ENCODE measurements at places on chromosomes 3 and 15.

- no peak for DNase-seq
Measured at GRCh38 chr3:53739966-53740365, 106.3 kb downstream of the CHDH start.

GRCh38 chr15:86916671-86917360 lies 837.1 kb downstream of the AGBL1 start:
- DNase-seq: no peak

DNA sequence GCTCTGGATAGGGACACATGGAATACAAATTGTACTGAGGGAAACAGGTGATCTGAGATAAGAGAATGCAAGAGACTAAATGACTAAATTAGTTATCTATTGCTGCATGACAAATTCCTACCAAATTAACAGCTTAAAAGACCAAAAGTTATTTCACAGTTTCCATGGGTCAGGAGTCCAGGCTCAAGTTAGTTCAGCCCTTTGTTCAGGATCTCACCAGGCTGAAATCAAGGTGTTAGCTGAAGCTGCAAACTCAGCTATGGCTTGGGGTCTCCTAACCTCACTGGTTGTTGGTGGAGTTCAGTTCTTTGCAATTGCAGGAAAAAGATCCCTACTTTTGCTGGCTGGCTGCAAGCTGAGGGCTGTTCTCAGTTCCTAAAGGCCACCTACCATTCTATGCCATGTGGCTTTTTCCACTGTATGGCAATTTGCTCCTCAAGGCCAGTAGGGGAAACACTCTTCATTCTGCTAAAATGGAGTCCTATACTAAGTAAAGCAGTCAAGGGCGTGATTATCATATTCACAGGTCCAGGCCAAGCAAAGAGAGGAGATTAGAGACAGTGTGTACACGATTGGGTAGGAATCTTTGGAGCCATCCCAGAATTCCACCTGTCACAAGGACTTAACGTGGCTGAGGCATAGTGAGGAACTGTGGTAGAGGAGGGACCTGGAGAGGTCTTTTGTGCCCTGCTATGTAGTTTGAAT lies 53.7 kb downstream of the THRB start:
- DNase-seq: no peak

GRCh38 chr3:151327571-151328198 lies 1.7 kb downstream of the P2RY13 start:
- no peak for DNase-seq

DNA sequence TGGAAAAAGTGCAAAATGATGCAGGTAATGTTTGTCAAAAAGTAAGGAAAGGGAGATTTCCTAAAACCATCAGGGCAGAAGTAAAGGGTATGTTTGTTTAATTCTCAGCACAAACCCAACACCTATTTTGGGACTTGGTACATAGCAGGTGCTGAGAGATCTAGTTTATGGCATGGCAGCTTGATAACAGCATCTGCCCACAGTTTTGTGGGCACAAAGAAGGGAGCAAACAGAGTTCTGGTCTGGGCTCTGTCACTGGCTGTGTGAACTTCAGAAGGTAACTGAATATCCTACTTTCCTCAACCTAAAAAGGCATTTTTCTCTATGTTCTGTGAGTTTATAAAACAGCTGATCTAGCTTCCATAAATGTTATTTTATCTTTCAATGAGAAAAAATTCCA lies 141.6 kb downstream of the PLCH1 start:
- no peak for DNase-seq

- DNase-seq: no peak
Measured at GRCh38 chr3:49531715-49532114, 22.6 kb upstream of the BSN start.

- DNase-seq: no peak
Measured at GRCh38 chr15:85707519-85708338, 87.0 kb downstream of the KLHL25 start.

DNA sequence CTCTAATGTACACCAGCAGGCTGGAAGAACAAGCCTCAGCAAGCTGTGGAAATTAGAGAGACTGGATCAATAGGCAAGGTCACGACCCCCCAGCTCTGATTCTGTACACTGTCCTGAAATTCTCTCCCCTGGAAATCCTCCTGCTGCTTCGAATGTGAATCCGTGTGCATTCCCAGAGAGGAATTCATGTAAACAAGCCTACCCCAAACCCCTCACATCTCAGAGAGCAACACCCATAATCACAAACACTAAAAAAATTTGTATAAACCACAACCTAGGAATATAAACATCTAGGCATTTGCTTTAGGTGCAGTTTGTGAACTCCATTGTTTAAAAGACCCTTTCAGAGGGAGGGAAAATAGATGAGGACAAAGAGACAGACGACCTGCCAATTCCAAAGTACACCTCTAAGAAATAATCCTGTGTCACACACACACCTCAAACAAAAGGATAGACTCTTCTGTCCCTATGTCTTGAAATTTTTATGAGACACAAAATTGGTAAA lies 325.2 kb downstream of the WDR72 start:
- no peak for DNase-seq

DNA sequence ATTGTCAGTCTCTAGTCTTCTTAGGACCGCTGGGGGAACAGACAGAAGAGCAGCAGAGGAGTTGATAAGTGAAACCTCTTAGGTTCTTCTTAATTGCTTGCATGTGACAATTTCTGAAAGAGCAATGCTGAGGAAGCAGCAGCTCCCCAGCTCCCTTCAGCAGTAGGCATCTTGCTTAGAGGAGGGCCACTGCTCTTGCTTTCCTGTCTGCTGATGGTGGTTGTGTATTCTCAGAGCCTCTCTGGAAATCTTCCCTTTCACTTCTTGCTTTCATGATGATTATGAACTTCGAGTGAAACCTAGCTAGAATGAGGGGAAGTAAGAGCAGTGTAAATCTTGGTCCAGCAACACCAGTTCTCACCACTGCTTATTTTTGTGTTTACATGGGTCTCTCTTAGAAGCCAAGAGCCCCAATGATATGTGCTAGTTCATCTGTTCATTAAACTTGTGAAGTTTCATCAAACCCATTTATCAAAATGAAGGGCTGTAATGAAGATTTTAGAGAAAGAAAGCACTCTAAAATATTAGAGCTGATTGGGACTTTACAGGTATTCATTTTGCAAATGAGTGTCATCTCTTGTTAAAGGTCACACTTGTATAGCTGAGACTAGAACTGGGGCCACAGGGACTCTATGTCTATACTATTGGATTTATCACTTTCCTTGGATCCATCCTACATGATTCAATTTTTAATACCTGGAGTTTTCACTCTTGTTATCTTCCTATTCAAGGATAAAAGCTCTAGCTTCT lies 246.7 kb downstream of the LPP start:
- DNase-seq: peak; percentile 50

DNA sequence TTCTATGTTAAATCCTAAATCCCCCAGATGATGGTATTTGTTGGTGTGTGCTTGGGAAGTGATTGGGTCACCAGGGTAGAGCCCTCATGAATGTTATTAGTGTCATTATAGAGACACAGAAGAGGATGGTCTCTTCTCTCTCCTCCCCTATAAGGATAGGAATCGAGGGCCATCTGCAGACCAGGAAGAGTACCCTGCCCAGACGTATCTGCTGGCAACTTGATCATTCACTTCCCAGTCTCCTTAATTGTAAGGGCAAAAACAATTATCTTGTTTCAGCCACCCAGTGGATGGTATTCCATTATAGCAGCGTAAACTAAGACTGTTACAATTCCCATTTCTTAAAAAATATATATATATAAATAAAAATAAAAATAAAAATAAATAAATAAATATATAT lies 892.2 kb downstream of the SI start:
- no peak for DNase-seq

GRCh38 chr15:28068930-28069329 lies 30.2 kb downstream of the OCA2 start:
- DNase-seq: no peak

DNA sequence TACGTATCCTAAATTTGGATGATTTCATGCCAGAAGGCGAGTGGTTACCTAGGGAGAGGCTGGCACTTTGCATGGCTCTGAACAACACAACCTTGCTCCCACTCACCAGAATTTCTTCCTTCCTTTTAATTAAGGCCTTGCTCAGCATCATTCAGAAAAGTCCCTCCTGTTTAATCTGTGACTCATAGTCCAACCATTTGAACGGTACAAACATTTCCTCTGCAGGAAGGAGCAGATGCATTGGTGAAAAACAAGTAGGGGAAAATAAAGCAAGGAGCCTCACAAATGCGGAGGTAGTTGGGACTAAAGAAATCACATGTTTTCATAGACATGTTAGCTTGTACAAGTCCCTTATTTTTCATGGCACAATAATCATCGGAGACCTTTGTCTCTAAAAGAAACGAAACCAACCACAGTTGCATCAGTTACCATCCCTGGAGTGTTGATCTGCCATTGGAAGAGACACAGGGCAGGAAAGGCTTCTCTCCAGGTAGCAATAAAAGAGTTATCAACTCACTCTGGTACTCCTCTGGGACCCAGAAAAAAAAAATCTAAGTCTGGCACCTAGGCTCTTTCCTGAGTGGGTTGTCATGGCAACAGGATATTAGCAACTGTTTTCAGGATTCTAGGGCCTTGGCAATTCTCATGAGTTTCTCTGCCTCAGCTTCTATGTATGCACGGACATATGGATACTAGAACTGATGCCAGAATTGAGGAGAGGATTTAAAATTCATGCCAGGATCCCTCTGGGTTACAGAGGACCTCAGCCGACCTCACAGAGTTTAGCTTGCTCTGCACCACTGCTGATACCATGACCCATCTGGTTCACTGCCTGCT lies 255.4 kb upstream of the ARPP21 start:
- DNase-seq: no peak

- DNase-seq: no peak
Measured at GRCh38 chr3:177279118-177279815, 82.0 kb upstream of the TBL1XR1 start.

- no peak for DNase-seq
Measured at GRCh38 chr3:9301798-9302197, 52.4 kb upstream of the SRGAP3 start.

GRCh38 chr15:96735632-96736240 lies 405.2 kb downstream of the NR2F2 start:
- DNase-seq: no peak

DNA sequence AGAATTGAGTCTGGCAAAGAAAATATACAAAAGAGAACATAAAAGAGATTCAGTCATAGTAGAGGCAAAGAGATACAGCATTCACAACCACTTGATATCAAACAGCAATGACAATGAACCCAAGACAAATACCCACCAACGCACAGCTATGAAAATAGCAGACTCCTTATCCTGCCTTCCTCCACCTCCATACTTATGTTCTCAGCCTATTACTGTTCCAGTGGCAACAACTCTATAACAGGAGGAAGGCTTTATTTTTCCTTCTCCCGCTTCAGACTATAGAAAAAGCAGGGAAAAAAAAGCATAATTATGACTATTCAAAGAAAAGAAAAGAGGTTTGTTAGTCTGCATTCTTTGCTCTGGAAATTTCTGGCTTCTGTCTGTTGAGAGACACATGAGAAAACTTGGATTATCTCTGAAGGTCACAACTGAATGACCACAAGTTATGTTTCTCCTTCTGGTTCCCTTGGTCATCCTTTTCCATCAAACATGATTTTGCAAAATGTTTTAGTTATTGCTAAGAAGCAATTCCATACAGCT lies 81.2 kb upstream of the PLXND1 start:
- DNase-seq: no peak

- peak; percentile 32 for DNase-seq
Measured at GRCh38 chr3:72312339-72312738, 527.4 kb upstream of the PROK2 start.
